ENCODE measurements at places on chromosomes 2 and 18.

DNA sequence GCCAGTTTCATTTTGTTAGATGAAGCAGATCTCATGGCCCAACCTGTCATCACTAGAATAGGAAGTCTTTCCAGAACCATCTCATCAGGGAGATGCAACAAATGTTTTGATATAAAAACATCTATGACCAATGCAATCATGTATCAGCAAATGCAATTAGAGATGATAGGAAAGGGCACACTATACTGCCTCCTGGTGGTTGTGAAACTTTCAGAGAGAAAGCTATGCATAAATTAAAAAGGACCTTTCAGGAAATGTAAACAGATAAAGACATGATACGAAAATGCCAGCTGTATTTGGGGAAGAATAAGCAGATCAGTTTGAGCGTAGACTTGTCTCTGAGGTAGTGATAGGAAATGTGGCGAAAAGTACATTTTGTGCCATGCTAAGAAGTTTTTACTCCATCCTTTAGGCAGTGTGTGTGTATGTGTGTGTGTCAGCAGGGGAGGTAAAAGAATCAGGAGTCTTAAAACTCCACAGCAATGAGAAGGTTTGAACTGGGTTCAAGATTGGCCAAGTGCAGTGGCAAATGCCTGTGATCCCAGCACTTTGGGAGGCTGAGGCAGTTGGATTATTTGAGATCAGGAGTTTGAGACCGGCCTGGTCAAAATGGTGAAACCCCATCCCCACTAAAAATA, 479.3 kb downstream of the CPS1 start:
- no peak for DNase-seq
- H3K36me3 ChIP-seq = no peaks in the 10 kb centered on the region
- no peaks in the 10 kb centered on the region for H3K27me3 ChIP-seq

DNA sequence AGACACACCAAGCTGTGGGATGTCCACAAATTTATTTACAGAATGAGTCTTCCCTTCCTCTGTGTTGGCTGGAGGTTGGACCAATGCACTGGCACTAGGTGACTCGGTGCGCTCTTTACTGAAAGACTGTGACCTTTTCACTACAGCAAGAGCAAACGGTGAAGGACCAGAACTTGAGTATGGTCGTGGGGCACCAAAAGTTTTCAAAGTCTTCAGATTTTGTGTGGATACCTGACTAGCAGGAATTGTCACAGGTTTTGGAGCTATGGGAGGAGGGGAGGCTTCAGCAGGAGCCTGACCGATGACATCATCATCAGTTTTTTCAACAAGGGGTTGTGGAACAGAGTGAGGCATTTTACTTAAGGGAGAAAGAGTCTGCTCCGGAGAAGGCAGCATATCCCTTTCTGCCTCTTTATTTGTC, 73.0 kb upstream of the GRB14 start:
- no peak for DNase-seq
- H3K27me3 ChIP-seq = no peaks in the 10 kb centered on the region
- no peak overlapping the region for H3K4me3 ChIP-seq
- no peak overlapping the region for H3K27ac ChIP-seq

- DNase-seq = no peak
- H3K36me3 ChIP-seq = no peaks in the 10 kb centered on the region
- no peak overlapping the region for H3K4me3 ChIP-seq
- no peaks in the 10 kb centered on the region for H3K4me1 ChIP-seq
- H3K27me3 ChIP-seq = no peaks in the 10 kb centered on the region
- no peak overlapping the region for H3K27ac ChIP-seq
Measured at GRCh38 chr18:25306671-25307070, 45.3 kb downstream of the ZNF521 start.

GRCh38 chr2:176093145-176093897, 800 bp downstream of the HOXD13 start:
- peaks cover 87% of the 10 kb centered on the region for H3K27me3 ChIP-seq
- DNase-seq = no peak
- peak overlapping the region; percentile 31 for H3K4me3 ChIP-seq
- peak overlapping the region; percentile 58 for H3K27ac ChIP-seq

DNA sequence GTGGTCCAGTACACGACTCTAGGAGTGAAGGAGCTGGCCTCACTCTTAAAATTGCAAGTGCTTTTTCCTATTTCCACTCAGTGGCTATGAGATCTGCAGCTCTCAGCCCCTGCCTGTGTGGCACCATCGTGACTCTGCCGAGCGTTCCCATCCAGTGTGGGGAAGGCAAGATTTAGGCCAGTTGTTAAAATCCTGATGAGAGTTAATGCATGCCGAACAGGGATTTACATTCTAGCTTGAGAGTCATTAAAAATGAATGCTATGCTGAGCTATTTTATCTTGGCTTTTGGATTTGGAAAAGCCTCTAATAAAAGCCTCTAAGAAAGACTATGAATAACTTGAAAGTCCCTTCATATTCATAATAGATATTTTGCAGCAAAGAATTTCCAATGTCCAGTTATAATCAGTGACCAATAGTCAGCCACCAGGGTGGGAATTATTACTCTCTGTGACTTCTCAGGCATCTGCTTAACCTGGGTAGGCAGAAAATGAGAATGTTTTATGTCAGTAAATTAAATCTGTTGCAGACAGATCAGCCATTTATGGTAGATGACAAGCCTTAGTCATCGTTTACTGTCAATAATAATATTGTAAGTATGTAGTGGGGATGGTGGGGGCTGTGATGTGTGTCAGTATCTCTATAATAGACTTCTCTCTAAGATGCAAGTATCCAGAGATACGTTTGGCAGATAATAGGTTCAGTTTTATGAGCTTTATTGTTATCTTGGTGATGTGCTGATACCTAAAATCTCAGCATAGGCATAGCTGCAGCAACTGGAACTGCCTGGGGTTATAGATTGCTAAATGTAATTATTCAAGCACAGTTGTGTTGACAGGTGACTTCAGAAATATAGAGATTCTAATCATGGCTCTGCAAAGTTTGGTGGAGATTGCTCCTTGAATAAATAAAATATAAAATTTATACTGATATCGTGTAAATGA, 207.8 kb downstream of the SOCS6 start:
- no peak overlapping the region for H3K27ac ChIP-seq
- no peaks in the 10 kb centered on the region for H3K4me1 ChIP-seq
- H3K27me3 ChIP-seq = no peaks in the 10 kb centered on the region
- no peak for DNase-seq

DNA sequence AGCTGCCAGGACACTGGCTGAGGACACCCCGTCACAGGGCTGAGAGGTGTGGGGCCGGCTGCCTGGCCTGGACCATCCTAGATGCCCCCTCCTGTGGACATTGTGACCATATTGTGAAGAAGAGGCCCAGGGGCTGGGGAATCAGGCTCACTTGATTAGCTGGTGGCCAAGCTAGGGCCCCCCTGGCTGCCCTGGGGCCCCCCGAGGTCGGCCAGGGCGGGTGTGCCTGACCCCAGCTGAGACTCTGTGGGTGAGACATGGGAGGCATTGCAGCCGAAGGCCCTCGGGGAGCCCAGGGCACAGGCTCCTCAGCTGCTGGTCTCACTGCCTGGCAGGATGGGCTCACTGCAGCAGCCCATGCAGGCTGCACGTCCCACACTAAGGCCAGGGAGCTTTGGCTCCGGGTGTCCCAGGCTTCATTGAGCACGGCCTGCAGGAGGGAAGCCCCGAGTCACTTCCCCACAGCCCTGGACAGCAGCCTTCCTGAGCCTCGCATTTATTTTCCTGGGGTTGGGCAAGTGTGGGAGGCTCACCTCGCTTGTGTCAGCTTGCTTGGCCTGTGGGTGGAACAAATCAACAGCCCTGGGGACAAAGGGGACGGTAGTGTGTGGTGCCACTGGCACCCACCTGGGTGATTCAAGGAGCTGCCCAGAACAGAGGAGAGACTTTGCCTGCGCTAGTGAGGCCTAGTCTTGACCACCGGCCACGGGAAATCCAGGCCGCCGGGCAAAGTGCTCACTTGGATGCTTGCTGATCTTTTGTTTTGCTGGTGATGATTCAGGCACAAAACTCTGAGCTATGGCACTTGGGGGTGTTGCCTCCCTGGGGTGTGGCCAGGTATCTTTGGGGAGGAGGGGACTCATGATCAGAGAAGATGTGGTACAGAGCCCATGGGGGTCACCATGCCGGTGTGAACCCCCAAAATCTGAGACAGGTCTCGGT, 1.3 kb downstream of the GAL3ST2 start:
- H3K36me3 ChIP-seq = no peaks in the 10 kb centered on the region
- DNase-seq = no peak
- no peaks in the 10 kb centered on the region for H3K4me1 ChIP-seq
- peaks cover 12% of the 10 kb centered on the region for H3K27me3 ChIP-seq
- H3K27ac ChIP-seq = no peak overlapping the region
- H3K4me3 ChIP-seq = no peak overlapping the region

DNA sequence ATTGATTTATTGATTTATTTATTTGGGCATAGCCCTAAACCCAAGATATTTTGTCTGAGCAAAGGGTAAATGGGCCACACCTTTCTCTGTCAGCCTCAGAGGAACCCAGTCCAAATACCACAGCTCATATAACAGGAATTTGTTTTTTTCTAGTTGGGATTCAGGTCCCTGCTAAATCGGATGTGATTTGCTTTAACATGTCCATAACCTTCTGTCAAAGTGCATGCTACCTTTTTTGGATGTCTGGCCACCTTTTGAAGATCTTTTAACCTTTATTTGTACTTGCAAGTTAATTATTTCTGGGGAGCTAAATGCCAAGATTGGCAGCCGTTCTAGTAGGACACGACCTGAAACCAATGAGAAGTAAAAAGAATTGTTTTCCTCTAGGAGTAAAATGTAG, 303.2 kb upstream of the UBE2E3 start:
- H3K27ac ChIP-seq = no peak overlapping the region
- no peaks in the 10 kb centered on the region for H3K4me1 ChIP-seq
- H3K27me3 ChIP-seq = peaks cover 8% of the 10 kb centered on the region
- no peak overlapping the region for H3K4me3 ChIP-seq
- H3K36me3 ChIP-seq = no peaks in the 10 kb centered on the region

GRCh38 chr2:8288206-8288605, 393.6 kb upstream of the ID2 start:
- H3K36me3 ChIP-seq = peaks cover 18% of the 10 kb centered on the region
- H3K4me1 ChIP-seq = no peaks in the 10 kb centered on the region
- DNase-seq = no peak
- H3K4me3 ChIP-seq = no peak overlapping the region

GRCh38 chr2:109289504-109290222, 160.7 kb downstream of the SH3RF3 start:
- no peak for DNase-seq
- H3K27me3 ChIP-seq = no peaks in the 10 kb centered on the region
- no peaks in the 10 kb centered on the region for H3K36me3 ChIP-seq
- H3K27ac ChIP-seq = no peak overlapping the region

DNA sequence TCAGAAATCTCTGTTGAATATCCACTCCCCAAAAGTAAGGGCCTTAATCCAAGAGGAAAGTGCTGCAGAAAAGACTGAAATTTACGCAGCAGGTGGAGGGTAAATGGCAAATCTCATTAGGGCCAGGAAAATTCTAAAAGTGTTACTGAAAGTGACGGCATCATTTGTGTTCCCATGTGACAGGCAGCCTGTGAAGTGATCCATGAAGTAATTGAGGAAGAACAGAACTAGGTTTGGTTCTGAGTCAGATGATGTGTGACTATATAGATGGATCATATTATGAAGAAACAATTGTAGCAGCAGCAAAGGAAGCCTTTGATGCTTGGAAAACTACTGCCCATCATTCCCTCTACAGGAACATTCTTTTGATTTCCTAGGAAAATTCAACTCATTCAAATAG, 401.2 kb downstream of the TGIF1 start:
- no peak overlapping the region for H3K4me3 ChIP-seq
- no peaks in the 10 kb centered on the region for H3K27me3 ChIP-seq
- no peak for DNase-seq
- H3K4me1 ChIP-seq = no peaks in the 10 kb centered on the region

DNA sequence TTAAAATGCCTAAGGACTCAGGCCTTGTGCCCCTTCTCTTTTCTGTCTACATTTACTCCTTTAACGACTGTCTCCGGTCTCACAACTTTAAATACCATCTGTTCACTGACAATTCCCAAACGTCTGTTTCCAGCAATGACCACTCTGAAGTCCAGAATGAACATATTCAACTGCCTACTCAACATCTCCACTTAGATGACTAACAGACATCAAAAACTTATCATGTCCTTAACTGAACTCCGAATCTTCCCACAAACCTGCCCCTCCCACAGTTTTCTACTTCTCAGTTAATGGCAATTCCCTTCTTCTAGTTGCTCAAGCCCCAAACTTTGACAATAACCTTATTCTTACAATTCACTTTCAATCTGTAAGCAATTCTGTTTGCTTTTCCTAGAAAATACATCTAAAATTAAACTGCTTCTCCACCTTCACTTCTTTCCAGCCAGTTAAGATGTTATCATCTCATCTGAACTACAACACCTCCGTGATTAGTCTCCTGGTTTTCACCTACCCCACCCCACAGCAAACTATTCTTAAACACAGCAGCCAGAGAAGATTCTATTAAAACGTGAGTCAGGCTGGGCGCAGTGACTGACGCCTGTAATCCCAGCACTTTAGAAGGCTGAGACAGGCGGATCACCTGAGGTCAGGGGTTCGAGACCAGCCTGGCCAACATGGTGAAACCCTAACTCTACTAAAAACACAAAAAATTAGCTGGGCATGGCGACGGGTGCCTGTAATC, 2.8 kb downstream of the C1D start:
- H3K4me1 ChIP-seq = peaks cover 50% of the 10 kb centered on the region
- peaks cover 4% of the 10 kb centered on the region for H3K27me3 ChIP-seq
- peak overlapping the region; percentile 60 for H3K27ac ChIP-seq
- H3K4me3 ChIP-seq = peak overlapping the region; percentile 39
- DNase-seq = no peak

GRCh38 chr2:219551441-219552381, 7.9 kb downstream of the TMEM198 start:
- H3K36me3 ChIP-seq = peaks cover 7% of the 10 kb centered on the region
- no peak overlapping the region for H3K27ac ChIP-seq
- peaks cover 86% of the 10 kb centered on the region for H3K27me3 ChIP-seq
- peaks cover 13% of the 10 kb centered on the region for H3K4me1 ChIP-seq
- DNase-seq = no peak
- H3K4me3 ChIP-seq = peak overlapping the region; percentile 87

GRCh38 chr18:46346213-46346612, 242.0 kb downstream of the HAUS1 start:
- peaks cover 43% of the 10 kb centered on the region for H3K4me1 ChIP-seq
- H3K4me3 ChIP-seq = peak overlapping the region; percentile 54
- H3K36me3 ChIP-seq = no peaks in the 10 kb centered on the region
- peaks cover 5% of the 10 kb centered on the region for H3K27me3 ChIP-seq
- no peak for DNase-seq

GRCh38 chr2:149884871-149885270, 297.3 kb upstream of the MMADHC start:
- H3K4me1 ChIP-seq = no peaks in the 10 kb centered on the region
- no peaks in the 10 kb centered on the region for H3K27me3 ChIP-seq
- no peak for DNase-seq
- no peaks in the 10 kb centered on the region for H3K36me3 ChIP-seq
- H3K4me3 ChIP-seq = no peak overlapping the region

DNA sequence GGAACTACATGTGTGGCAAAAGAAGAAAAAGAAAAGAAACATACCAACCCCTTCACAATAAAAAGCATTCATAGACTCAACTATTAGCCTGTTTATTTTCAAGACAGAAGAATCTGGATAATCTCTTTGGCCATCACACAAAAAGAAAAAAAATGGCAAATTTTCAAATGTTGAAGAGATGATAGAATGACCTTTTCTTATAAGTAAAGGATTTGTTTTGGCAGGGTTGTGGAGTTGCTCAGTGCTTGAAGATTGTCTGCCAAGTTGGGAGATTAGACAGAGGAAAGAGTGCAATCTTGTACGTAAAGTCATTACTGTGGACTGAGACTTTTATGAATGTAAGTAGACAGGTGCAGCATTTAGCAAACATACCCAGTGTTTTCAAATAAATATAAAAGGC, 18.5 kb upstream of the FAM171B start:
- H3K27me3 ChIP-seq = no peaks in the 10 kb centered on the region
- no peak overlapping the region for H3K27ac ChIP-seq
- peaks cover 37% of the 10 kb centered on the region for H3K36me3 ChIP-seq
- H3K4me3 ChIP-seq = no peak overlapping the region
- no peaks in the 10 kb centered on the region for H3K4me1 ChIP-seq

Data from naive B cell (primary cell).